ENCODE measurements at places on chromosomes 3 and 15. TPM values are rescaled to one million over a fixed set of nuclear protein-coding genes. Genes with fewer than 3 reads are reported as not detected.
A peak's percentile ranks its signal among the peaks of the same experiment; 100 is the strongest.

Gene AADAC
- not detected for total RNA-seq

Gene TM6SF1
- 4.6 TPM for total RNA-seq

DNA sequence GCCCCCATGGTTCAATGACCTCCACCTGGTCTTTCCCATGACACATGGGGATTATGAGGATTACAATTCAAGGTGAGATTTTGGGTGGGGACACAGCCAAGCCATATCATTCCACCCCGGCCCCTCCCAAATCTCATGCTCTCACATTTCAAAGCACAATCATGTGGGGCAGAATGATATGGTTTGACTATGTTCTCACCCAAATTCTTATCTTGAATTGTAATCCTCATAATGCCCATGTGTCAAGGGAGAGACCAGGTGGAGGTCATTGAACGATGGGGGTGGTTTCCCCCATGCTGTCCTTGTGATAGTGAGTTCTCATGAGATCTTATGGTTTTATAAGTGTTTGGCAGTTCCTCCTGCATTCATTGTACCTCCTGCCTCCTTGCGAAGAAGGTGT is 2.4 kb upstream of the CLEC3B start:
- DNase-seq = no peak

Gene PATL2
- 0.72 TPM for total RNA-seq

- no peak for DNase-seq
Observed at GRCh38 chr3:129448186-129448895, 8.3 kb downstream of the IFT122 start.

GRCh38 chr3:71854706-71855105 is 69.8 kb upstream of the PROK2 start:
- DNase-seq = no peak

Gene FGD5
- total RNA-seq = 10.1 TPM

GRCh38 chr3:69433969-69434325 is 48.1 kb upstream of the FRMD4B start:
- peak; percentile 52 for DNase-seq

DNA sequence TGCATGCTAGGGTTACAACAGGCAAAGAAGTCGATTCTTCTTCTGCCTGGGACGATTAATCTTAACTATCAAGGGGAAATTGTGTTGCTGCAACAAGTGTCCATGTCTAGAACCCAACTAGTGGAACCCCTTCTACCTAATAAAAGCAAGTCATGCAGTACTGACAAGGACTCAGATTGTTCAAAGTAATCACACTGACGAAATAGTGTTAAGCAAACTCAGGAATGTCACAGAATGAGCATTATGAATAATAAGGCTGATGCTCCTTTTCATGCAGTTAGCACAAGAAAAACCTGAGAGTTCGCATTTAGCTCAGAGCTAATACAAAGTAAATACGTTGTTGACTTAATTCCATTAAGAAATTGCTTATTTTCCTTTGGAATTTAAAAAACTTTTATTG is 47.5 kb upstream of the TRIM42 start:
- no peak for DNase-seq

Data from umbilical cord (tissue), 2 donors.